ENCODE measurements at places on chromosomes 6 and 20. TPM values are rescaled to one million over a fixed set of nuclear protein-coding genes. Genes with fewer than 3 reads are reported as not detected.

DNA sequence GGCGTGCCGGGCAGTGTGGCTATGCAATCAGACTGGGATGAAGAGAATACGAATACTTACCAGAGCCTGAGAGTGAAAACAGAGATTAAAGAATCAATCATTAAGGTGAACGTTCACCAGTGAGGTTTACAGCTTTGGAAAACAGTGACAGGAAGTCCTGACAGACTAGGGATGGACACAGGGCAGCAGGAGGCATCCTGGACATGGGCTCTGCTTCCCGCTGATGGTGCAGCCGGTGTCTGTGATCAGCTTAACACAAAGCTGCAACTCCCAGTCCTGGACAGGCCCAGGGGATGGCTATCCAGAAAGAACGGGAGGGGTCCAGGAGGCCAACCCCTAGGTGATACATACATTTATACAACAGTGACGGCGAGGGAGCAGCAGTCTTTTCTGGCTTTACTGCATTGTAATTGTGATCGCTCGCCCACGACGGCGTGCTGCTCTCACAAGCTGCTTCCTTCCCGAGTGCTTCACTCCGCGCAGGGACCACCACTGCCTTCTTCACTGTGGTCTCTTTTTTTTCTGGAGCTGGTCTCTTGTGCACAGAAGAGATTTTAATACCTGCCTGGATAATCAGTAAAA is 20.7 kb downstream of the DIDO1 start:
- DNase-seq = no peak

DNA sequence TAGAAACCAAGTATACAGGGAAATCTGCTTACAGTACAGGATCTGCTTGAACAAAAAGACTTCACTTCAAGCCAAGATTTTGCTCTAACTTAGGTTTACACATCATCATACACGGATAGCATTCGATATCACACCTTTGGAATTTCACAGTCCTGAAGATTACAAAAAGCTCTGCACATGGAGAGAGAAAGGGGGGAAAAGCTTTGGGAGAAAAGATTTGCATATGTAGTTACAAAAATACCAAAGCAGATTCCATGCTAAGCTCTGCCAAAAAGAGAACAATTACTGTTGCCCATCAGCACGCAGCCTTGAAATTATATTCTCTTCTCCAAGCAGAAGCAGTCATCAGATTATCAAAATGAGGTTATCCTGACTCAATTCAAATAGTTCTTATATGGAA is 62.0 kb downstream of the HIVEP2 start:
- no peak for DNase-seq

DNA sequence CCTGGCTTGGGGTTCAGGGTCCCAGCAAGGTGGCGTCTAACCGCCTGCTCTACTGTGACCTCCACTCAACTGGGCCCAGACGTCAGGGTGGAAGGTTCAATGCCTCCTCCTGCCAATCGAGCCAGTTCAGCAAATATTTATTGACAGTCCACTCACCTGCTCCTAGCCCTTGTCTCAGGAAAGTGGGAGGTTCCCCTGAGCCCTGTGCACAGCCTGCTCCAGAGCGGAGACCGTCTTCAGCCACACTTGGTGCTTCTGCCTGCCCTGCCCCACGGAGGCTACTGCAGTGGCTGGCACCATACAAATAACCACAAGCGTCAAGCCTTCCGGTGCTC is 6.1 kb downstream of the CCDC167 start:
- no peak for DNase-seq

GRCh38 chr6:6217855-6218758 is 102.4 kb downstream of the F13A1 start:
- DNase-seq = no peak

- DNase-seq = no peak
Measured at GRCh38 chr6:26086211-26086610, 1.0 kb upstream of the HFE start.

GRCh38 chr6:87375315-87375714 is 30.7 kb downstream of the C6orf163 start:
- no peak for DNase-seq

DNA sequence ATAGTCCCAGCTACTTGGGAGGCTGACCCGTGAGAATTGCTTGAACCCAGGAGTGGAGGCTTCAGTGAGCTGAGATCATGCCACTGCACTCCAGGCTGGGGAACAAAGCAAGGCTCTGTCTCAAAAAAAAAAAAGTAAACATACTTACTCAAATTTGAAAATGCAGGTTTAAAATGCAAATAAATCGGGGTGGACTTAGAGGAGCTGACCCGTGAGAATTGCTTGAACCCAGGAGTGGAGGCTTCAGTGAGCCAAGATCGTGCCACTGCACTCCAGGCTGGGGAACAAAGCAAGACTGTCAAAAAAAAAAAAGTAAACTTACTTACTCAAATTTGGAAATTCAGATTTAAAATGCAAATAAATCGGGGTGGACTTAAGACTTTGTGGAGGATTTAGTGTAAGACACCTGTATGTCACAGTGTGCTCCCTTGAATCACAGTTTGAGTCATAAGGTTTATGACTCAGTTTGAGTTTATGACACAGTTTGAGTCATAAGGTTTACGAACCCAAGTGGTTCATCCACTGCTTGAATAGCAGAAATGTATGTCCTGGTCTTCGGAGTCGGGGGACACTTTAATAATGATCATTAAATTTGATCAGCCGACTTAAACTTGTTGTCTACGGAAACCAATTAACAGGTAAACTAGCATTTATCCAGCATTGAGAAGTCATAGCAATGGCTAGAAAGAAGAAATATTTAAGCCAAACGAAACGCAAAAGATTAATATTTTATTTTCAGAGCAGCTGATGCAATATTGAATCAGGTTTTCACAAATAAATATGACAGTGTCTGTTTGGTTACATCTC is 6.8 kb upstream of the MRPS10 start:
- DNase-seq = peak; percentile 59

- no peak for DNase-seq
Measured at GRCh38 chr6:109445382-109445781, 4.9 kb downstream of the SMPD2 start.

DNA sequence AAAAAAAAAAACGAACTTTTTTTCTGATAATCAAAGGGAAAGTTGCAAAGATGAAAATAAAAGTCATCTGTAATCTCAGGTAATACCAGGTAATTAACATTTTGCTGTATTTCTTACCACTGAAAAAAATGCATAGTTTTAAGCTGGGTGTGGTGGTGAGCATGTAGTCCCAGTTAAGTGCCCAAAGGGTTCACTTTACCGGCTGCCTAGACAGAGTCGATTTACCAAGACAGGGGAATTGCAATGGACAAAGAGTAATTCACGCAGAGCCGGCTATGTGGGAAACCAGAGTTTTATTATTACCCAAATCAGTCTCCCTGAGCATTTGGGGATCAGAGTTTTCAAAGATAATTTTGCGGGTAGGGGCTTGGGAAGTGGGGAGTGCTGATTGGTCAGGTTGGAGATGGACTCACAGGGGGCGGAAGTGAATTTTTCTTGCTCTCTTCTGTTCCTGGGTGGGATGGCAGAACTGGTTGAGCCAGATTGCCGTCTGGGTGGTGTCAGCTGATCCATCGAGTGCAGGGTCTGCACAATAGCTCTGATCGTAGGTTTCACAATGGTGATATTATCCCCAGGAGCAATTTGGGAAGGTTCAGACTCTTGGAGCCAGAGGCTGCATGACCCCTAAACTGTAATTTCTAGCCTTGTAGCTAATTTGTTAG is 51.9 kb downstream of the RPF2 start:
- DNase-seq = no peak

DNA sequence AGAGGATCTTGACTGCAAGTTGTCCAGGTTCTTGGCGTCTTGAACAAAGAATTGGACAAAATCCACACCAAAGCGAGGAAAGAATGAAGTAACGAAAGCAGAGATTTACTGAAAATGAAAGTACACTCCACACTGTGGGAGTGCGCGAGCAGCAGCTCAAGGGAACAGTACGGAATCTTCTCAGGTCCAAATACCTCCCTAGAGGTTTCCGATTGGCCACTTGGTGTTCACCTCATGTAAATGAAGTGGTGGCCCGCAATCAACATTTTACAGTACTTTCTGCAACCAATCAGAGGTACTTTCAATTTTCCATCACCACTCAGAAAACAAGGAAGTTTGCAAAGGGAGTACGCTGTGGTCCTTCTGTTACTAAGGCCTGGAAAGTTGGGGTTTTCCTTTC is 122.4 kb downstream of the PTPRK start:
- DNase-seq = no peak

RIPOR2 gene
- total RNA-seq = not detected

PERP gene
- 47.8 TPM for total RNA-seq

MUC22 gene
- total RNA-seq = not detected

All from H4 (cell line).